Fibroblast of mammary gland (primary cell): ENCODE measurements at places on chromosomes 1 and 21.

DNA sequence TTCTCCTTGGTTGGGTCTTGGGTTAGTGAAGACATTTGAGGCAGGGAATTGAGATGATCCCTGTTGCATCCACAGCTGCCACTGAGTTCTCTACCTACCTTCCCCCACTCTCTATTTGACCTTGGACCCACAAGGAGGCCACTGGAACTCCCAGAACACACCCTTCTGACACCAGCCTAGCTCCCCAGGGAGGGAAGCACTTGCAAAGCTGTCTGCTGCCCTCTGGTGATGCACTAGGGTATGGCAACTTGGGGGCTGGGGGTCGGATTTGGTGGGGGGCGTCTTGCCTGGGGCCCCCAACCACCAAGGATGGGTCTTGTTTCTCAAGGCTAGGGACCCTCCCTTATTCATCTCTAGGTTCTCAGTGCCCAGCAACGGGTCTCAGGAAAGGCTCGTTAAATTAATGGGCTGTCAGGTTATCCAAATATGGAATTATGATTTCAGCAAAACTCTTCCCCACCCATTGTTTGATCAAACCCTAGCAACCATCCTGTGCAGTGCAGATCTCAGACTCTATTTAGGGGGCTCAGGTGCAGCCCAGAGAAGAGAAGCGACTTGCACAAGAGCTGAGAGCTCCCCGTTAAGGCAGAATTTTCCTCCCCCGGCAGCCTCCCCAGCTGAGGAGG is 177.8 kb upstream of the KLHDC7A start:
- DNase-seq = no peak

DNA sequence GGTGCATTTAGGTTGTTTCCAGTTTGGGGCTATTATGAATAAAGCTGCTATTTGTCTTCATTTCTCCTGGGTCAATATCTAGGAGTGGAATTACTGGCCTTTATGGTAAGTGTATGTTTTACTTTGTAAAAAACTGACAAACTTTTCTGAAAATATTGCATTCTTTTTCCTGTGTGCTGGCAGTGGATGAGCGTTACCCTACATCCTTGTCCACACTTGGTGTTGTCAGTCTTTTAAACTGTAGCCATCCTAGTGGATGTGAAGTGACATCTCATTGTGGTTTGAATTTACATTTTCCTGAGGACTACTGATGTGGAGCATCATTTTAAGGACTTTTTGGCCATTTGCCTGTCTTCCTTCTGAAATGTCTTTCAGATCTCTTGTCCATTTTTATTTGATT is 35.9 kb downstream of the TRPM2 start:
- no peak for DNase-seq

DNA sequence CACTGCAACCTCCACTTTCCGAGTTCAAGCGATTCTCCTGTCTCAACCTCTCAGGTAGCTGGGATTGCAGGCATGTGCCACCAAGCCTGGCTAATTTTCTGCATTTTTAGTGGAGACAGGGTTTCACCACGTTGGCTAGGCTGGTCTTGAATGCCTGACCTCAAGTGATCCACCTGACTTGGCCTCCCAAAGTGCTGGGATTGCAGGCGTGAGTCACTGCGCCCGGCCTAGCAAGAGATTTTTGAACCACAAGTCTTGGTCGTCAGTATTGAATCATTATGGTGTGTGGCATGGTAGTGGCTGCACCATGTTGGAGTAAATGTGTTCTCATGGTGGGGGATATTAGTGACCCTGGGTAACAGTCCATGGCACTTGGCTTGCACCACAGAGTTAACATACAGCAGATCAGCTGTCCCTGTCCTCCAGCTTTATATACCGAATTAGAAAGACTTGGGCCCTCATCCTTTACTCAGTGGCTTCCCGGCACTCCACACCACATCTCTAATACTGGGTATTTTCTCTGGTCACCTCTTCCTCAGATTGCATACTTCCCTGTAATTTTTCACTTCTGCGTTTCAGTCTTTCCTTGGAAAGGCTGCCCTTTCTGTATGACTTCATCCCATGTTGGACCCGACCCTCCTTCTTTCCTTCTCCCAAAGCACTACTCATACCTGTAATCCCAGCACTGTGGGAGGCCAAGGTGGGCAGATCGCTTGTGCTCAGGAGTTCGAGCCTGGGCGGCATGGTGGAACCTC is 25.1 kb downstream of the AK4 start:
- DNase-seq = peak; percentile 49

DNA sequence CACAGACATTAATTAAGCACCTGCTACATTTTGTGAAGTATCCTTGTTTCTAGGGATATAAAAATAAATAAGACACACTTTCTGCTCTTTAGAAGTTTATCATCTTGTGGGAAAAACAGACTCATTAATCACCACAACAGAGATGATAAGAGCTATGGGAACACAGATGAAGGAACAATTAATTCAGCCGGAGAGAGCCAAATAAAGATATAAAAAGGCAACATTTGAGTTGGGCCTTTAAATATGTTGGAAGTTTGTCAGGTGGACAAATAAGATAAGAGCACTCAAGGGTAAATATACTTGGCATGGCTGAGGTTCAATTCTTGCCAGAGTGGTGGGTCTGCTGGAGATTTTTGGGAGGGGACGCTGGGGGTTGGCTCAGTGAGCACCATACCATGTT is 34.2 kb upstream of the VTCN1 start:
- no peak for DNase-seq

DNA sequence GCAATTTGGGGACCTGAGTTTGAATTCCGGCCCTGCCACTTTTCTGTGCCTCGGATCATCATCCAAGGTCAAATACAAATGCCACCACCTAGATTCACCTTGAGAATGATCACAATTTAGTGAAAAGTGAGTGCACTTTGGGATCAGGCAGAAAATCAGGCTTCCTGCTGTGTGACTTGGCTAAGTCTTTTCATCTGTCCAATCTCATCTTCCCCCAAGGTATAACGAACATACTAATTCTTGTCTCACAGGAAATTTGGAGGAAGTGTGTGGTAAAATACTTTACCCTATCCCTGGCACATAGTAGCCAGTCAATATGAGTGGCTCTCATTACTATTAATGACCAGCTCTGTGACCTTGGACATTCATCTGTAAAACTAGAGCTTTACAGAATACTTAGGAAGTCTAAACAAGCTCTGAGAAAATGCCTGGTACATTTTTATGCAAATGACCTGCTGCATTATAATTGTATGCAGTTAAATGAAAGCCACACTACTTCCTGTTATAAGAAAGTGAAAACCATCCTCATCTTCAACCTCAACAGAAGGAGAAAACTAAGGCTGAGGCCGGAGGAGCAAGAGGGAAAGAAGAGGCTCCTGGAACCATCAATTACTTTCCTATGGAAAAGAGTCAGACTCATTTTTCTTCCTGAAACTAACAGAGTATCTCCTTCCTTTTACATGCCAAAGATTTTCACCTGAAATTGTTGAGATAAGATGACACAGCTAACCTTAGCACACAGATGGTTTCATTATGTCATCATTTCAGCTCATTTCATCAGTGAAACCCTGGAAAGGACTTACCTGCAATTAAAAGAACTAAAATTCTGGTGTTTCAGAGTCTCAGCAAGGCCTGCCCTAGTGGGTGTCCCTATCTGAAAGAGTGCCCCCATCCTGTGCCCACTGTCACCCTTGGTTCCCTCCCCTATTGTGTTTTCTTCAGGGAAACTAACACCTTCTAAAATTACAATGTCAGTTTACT is 32.6 kb upstream of the RGS8 start:
- DNase-seq = no peak

DNA sequence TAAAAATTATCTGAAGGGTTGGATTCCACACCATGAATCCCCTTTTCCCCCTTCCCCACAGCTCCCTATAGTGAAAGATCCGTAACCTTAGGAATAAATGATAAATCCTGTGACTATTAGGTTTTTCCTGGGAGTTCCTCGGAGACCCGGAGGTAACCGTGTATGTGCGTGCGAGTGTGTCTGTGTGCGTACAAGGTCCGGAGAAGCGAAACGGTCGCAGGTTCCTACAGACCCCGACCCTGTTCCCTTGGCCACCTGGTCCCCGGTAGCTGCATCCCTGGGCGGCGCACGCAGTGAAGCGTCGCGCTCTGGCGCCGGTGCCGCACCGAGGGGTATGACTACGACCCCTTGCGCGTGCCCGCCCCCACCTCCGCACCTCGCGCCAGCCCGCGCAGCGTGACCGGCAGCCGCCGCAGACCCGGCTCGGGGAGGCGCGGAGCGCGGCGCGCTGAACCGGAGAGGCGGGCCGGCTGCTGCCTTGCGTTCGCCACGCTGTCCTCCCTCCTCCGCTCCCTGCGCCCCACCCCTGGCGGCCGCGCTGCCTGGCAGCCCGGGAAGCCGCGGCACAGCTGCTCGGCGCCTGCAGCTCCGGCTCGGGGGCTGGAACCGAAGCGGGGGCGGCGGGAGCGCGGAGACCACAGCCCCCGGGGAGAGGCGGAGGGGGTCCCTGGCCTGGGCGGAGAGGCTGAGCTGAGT is at the start of gene AK5:
Gene AK5 (plus strand): TSS at position 529 of the 696 bp plus-strand sequence. CDS start 295 bp downstream, outside the sequence.
- DNase-seq = peak; percentile 39

DNA sequence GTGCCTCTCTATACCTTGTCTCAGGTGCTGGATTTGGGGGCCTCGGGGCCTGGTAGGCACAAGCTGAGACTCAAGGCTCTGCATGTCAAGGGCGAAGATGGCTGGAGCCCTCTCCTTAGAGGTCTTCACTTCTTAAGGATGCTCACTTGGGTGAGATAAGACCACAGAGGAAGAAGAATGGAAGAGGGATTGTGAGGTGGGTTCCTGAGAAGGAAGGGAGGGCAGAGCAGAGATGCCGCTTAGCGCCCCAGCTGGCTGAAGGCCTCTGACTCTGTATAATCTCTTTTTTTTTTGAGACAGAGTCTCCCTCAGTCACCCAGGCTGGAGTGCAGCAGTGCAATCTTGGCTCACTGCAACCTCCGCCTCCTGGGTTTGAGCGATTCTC is 32.2 kb downstream of the SOX13 start:
- no peak for DNase-seq

DNA sequence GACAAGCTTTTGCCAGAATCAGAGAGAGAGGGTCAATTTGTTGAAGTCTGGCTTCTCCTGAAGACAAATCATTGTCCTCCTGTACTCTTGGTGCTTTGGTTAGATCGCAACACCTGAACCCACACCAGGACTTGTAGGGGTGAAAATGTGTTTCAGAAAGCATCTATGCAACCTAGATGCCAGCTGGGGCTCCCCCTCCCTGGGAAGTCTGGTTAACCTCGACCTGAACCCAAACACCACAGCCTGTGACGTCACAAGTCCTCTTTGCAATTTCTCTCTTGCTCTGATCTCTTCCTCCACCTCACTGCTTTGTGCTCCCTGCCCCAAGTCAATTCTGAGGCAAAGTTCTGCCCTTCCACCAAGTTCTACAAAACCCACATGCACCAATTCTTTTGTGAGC is 42.8 kb upstream of the USP24 start:
- DNase-seq = no peak

DNA sequence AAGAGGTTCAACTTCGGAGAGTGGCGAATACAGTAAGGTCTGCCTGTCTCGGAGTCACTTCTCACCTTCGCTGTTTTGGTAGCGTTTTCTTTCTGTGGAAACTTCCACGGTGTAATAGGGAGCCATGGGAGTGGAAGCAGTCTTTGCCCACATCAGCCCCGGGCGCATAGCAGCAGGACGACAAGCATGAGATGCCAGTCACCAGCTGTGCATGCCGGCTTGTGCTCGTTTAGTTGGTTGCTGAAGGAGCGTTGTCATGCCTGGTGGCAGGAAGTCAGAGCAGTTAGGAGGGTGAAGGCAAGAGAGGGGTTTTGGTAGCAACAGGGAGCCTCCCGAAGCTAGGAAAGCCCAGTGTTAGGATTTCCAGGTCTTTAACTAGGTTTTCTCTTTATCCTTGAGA is 58.8 kb downstream of the MRPS6 start:
- no peak for DNase-seq

GRCh38 chr1:203477748-203478147 is 2.1 kb downstream of the PRELP start:
- no peak for DNase-seq

- no peak for DNase-seq
Measured at GRCh38 chr21:33113131-33113530, 43.2 kb downstream of the OLIG1 start.

DNA sequence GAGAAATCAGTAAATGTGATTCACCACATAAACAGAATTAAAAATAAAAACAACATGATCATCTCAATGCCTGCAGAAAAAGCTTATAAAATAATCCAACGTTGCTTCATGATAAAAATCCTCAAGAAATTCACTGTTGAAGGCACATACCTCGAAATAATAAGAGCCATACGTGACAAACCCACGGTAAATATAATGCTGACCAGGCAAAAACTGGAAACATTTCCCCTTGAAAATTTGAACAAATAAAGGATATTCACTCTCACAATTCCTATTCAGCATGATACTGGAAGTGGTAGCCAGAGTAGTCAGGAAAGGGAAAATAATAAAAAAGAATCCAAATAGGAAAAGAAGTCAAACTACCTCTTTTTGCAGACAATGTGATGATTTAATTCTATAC is 148.8 kb downstream of the BRINP3 start:
- no peak for DNase-seq

DNA sequence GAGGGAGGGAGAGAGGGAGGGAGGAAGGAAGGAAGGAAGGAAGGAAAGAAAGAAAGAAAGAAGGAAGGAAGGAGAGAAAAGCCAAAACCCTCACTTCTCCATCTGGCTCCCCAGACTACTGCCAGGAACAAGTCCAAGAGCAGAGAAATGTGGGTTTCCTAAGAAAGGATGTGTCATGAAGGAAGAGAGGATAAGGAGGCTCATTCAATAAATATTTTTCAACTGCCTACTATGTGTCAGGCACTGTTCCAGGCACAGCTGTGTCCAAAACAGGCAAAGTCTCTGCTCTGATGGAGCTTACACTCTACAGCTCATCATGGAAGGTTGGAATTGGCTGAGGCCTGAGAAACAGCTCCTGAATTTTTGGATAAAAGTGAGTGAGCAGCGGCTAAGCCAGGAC is 42.6 kb upstream of the ATP2B4 start:
- peak; percentile 78 for DNase-seq

DNA sequence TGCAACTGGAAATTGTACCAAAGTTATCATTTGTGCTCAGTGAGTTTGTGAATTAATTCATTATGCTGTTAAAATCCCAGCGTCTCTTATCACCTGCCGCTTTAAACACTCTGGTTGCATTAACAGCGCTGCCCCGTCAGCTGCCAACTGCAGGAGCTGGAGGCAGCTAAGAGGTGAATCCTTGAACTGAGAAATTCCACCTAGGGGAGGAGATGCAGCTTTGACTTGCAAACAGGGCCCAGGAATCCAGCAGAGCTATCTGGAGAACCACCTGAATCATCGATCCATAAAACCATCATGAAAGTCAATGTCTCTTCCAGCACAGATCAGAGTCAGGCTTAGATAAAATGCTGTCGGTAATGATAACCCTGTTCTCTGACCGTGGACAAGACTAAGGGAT is 140.7 kb upstream of the PTBP2 start:
- no peak for DNase-seq

DNA sequence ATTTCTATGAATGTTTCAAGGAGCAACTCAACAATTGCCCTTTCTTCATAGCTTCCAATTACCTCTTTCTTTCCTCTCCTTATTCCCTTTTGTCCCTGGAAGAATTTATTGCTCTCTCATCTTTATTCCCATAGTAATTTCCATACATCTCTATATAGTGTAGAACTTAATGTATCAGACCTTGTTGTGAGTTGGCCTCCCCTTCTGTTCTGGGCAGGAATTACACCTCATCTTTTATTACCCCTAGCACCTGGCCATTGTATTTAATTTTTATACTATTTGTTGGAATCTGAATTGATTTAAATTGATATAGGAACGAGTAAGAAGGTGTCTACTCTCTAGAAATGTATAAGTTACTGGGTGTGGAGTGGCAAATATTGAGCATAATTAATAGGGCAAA is 114.5 kb downstream of the CACHD1 start:
- DNase-seq = peak; percentile 8

- no peak for DNase-seq
Measured at GRCh38 chr1:156559797-156560385, 12.5 kb downstream of the IQGAP3 start.
